ENCODE measurements at places on chromosomes 5 and 9.
A peak's percentile ranks its signal among the peaks of the same experiment; 100 is the strongest.

DNA sequence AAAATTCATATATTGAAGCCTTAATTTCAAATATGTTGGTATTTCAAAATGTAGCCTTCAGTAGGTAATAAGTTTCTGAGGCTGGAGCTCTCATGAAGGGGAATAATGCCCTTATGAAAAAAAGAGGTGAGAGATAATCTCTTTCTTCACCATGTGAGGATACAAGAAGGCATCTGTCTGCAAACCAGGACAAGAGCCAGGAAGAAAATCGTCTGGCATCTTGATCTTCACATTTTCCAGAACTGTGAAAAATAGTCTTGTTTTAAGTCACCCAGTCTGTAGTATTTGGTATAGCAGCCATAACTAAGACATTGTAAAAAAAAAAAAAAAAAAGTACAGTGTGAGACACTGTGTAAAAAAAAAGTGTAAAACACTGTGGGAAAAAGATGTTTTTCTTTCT, 768.9 kb downstream of the TAF11L14 start:
- DNase-seq, result no peak

DNA sequence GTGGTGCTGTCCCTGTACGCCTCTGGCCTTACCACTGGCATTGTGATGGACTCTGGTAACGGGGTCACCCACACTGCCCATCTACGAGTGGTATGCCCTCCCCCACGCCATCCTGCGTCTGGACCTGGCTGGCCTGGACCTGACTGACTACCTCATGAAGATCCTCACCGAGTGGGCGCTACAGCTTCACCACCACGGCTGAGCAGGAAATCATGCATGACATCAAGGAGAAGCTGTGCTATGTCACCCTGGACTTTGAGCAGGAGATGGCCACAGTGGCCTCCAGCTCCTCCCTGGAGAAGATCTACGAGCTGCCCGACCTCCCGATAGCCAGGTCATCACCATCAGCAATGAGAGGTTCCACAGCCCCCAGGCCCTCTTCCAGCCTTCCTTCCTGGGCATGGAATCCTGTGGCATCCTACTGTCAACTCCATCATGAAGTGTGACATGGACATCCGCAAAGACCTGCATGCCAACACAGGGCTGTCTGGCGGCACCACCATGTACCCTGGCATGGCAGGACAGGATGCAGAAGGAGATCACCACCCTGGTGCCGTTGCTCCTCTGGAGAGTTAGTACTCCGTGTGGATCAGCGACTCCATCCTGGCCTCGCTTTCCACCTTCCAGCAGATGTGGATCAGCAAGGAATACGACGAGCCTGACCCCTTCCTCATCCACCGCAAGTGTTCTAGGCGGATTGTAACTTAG, 434.2 kb upstream of the RGMB start:
- no peak for DNase-seq

DNA sequence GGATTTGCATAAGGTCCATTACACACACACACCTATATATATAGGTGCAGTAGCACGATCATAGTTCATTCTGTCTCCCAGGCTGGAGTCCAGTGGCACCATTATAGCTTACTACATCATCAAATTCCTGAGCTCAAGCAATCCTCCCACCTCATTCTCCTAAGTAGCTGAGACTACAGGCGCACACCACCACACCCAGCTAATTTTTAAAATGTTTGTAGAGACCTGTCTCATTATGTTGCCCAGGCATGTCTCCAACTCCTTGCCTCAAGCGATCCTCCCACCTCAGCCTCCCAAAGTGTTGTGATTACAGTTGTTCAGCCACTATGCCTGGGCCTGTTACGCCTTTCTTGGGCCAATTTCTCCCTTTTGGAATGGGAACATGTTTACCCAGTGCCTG, 39.7 kb downstream of the DNAJB5 start:
- no peak for DNase-seq

DNA sequence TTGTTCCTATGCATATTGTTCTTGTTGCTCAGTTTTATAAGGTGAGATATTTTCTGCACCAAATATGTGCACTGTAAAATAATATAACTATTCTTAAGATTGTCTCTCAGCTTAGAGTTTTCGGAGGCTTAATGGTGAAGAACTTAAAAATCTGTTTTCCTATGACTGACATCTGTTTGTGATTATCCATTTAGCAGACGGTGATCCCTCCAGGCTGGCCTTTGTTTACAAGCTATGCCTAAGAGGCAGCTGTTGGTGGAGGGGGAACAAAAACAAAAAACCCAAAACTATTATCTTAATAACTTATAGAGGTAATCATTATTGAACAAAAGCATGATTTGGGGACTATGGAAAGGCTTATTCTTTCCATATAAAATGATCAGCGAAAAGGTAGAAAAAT, 658 bp downstream of the PDCD1LG2 start:
- no peak for DNase-seq

- no peak for DNase-seq
These were observed 18.8 kb downstream of the NANS start for GRCh38 chr9:98075332-98075805.

DNA sequence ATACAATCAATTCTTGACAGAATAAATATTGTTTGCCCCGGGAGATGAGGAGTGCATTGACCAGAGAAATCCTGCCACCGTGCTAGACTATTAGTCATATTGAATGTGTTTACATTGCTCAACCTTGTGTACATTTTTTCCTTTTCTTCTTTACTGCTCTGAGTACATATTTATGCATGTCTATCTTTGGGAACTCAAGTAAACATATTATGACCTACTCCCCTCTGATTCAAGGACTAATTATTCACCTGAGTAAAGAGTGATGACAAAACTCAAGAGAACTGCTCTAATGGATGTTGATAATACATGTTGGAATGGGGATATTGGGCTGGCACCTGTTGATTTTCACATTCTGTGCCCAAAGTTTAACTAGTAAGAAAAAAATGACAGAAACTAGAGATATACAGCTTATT, 3.9 kb upstream of the SPINK1 start:
- peak; percentile 86 for DNase-seq

DNA sequence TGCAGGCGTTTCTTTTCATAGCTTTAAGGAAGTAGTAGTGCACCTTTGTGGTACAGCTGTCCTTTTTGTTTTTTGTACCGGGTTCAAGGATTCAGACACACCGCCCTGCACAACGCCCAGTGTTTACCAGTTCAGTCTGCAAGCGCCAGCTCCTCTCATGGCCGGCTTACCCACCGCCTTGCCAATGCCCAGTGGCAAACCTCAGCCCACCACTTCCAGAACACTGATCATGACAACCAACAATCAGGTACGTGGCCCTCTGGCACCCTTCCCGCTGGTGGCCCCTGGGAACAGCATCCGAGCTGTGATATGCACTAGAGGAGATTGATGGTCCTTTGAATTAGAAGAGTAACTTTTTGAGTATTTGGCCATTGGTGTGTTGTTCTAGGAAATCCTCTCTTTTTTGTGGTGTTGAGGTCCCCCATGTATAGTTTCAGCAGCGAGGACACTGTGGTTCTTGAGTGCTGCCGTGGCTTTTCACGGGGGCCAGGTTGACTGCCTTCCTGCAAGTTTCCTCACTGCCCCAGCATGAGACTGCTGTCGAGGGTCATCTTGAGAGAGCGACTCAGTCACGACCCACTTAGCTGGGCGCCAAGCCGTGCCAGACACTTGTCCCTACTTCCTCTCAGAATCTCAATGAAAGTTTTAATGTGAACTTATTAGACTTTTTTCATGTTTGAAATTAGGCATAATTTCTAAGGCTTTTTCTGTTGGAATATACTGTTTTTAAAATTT, 37.9 kb downstream of the TENT4A start:
- no peak for DNase-seq

- no peak for DNase-seq
These were observed 114.8 kb downstream of the TLE4 start for GRCh38 chr9:79686381-79687130.

DNA sequence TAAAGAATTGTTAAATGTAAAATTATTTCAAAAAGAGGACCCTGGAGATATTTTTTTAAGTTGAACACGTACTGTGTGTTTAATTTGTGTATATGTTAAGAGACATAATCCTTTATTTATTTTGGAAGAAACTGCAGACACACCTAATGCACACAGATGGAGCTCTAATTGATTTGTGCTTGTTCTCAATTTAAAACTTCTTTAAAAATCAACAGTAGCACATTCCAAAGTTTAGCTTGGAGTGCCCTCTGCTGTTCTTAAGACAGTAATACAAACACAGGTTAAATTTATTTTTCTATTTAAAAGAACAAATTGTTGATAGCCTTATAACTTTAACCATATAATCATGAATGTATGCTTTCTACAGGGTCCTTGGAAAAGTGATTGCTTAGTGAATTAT, 277.6 kb upstream of the ADAMTS16 start:
- DNase-seq, result peak; percentile 33

DNA sequence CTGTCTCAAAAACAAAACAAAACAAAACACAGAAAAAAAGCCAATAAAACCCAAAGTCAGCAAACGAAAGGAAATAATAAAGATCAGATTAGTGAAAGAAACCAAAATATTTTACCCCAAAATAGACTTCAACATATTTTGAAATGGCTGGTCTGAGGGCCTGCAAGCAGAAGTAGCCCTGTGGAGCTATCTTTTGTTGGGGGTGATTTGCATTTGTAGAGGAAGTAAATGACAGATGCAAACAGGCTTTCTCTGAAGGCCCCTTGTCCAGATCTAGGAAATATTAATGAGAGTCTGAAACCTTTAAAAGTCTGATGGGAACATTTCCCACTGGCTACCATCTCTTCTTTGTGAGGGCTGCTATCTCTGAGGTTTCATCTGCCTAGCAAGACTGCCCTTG, 74.0 kb downstream of the GCNT4 start:
- DNase-seq, result no peak

DNA sequence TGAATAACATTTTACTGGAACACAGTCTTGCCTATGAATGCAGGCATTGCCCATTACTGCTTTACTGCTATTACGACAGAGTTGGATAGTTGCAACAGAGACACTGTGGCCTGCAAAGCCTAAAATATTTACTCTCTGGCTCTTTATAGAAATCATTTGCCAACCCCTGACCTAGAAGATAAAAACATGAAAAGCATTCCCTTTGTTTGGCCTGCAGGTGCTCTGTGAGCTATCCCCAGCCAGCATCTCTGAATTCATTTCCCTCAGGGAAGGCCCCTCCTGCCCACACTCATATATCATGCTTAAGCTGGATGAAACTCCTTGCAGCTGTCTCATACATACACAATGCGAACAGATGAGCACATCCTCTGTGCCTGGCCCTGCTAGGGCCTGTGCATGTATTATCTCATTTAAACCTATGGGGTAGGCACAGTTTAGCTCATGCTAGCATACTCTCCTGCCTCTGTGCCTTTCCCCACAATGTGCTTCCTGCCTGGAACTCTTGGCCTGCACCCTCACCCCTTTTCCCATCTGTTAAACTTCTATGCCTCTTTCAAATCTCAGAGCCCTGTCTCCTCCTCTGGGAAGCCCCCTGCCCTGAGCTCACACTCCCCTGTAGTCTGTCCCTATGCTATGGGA, 193.1 kb downstream of the PAX5 start:
- DNase-seq, result no peak

- no peak for DNase-seq
These were observed 13.7 kb upstream of the STOM start for GRCh38 chr9:121383715-121384114.

- no peak for DNase-seq
These were observed 61.9 kb downstream of the GLIS3 start for GRCh38 chr9:4237748-4238511.

- DNase-seq, result no peak
These were observed 183.5 kb downstream of the GNA14 start for GRCh38 chr9:77464661-77465060.

DNA sequence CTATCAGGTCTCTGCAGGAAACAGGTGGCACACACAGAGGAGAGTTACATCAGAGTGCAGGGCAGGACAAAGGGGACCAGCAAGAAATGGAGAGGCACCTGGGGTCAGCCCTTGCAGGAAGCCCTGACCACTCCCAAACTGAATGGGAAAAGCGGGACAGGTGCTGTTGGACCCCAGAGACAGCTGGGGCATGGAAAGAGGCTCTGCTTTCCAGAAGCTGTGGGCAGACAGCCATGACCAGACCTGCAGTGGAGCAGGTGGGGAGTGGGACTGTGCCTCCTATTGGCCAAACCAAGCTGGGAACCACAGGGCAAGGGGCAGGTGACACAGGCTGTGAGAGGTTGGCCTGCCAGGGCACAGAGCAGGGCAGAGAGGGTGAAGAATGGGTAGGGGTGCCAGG, 125.8 kb downstream of the BOD1 start:
- DNase-seq, result no peak

- DNase-seq, result no peak
These were observed 25.8 kb downstream of the DIRAS2 start for GRCh38 chr9:90616806-90617205.

DNA sequence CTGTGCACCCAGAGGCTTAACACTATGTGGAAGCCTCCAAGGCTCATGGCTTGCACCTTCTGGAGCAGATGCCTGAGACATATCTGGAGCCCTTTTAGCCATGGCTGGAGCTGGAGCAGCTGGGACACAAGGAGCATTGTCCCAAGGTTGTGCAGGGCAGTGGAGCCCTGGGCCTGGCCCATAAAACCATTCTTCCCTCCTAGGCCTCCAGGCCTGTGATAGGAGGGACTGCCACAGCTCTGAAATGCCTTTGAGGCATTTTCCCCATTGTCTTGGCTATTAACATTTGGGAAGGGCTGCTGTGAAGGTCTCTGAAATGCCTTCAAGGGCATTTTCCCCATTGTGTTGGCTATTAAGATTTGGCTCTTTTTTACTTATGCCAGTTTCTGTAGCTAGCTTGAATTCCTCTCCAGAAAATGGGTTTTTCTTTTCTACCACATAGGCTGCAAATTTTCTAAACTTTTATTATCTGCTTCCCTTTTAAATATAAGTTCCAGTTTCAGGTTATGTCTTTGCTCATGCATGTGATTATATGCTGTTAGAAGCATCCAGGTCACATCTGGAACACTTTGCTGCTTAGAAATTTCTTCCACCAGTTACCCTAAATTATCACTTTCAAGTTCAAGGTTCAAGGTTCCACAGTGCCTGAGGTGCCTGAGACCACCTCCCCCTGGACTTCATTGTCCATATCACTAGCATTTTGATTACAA, 221.2 kb downstream of the ADAMTSL1 start:
- DNase-seq, result no peak

- DNase-seq, result no peak
These were observed 1304.4 kb downstream of the MAT2B start for GRCh38 chr5:164809821-164810220.

- peak; percentile 10 for DNase-seq
These were observed 11.1 kb upstream of the ARAP3 start for GRCh38 chr5:141692919-141693725.

DNA sequence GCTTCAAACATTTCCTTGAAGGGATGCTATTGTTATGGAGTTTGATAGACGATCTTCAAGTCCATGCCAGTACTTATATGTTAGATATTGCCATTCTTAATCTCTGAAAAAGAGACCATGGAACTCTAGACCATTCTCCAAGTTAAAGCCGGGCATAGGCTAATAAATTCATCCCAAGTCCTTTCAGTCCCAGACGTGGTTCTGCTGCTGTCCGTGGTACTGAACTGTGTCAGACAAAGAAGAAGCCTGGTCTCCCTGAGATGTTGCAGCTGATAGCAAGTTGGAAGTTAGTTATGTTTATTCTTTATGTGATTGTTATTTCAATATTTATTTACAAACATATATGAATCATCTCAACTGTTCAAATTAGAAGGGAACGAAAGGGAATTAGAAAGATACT, 158.7 kb downstream of the NMUR2 start:
- no peak for DNase-seq

GRCh38 chr5:122715095-122715494, 59.8 kb upstream of the SNX2 start:
- DNase-seq, result no peak

- no peak for DNase-seq
These were observed 1.3 kb downstream of the IL31RA start for GRCh38 chr5:55852503-55852902.

Measured in NCI-H510A treated with DMSO at 0.1 percent for 48 hours (cell line).